Prostate gland (tissue), 2 donors: ENCODE measurements at places on chromosomes 2 and 18.

DNA sequence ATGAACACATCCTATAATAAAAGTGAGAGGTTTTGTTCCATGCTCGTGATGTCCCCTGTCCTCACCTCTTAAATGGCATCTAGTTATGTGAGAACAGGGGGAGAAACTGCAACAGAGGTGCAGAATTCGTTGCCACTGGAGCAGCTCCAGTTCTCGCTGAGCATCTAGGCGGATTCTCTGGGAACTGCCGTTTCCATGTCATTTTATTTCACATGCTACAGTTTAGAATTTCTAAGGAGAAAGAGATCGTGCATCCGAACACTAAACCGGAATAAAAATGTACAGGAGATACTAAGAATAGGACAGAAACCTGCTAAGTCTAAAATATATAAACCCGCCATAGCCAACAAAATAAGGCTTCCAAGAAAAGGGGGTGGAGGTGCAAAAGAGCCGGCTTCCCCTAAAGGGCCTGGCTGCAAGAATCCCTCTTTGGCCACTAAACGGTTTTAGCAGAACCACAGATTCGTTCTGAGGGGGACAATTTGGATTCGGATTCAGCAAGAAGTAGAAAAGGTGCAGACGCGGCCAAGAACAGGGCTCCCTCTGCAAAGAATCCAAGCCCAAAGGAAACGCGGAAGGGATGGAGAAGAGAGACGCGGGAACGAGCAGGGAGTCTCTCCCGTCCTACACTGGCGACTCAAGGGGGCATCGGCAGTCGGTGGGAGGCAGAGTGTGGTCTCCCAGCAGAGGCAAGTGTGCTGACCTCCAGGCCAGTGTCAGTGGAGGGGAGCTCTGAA is 1.3 kb downstream of the TMEM163 start:
- DNase-seq: no peak

GRCh38 chr18:79926715-79927606 is 24.5 kb downstream of the SLC66A2 start:
- no peak for DNase-seq

- DNase-seq: no peak
These were observed 14.0 kb downstream of the POU3F3 start for GRCh38 chr2:104867813-104868504.

DNA sequence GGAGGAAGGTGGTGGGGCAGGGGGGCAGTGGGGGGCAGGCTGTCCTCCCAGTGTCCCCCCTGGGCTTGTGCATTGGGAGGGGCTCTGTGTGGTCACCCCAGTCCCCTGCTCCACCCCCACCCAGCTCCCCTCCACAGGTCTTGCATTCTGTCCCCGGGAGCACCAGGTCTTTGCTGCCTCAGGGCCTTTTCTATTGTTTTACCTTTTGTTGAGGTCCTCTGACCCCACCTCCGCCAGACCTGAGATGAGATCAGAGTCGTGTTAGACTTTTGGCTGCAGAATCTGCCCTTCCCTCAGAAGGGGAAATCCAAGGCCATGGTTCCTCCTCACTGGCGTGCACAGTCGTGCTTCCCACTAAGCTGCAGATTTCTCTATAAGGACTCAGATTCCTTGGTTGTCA is 20.8 kb downstream of the ATG4B start:
- no peak for DNase-seq
